ENCODE measurements at places on chromosomes 2 and 18.
A peak's percentile ranks its signal among the peaks of the same experiment; 100 is the strongest.

DNA sequence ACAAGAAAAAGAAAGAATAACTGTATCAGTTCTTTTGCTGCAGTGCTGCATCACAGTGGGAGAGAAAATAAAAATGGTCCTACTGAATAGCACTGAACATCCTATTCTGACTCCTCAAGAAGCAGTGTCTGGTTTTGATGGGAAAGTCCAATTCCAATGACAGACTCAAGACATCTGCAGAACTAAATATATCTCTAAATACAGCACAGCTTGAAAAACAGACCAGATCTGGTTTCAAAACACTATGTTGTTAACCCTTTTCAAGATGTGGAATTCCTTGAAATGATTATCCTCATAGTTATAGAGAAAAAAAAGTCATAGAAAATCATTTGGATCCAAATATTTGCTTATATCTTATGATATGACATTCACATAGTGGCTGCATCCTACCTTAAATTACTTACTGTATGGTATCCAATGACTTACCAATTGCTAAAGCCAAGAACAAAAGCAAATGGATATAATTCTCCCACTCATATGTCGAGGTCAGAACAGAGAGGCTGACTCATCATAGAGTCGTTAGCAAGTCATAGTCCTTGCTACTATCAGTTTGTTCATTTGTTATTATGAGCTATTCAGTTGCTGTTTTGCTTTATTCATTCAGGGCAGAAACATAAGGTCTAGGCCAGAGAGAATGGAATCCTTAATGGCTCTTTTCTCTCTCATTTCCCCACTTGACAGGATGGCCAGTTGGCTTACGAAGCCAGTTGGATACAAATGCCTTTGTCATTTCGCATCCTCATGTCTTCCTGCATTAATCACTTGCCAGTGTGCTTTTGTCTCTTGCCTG, 62.5 kb upstream of the ACVR2A start:
- no peak for DNase-seq

DNA sequence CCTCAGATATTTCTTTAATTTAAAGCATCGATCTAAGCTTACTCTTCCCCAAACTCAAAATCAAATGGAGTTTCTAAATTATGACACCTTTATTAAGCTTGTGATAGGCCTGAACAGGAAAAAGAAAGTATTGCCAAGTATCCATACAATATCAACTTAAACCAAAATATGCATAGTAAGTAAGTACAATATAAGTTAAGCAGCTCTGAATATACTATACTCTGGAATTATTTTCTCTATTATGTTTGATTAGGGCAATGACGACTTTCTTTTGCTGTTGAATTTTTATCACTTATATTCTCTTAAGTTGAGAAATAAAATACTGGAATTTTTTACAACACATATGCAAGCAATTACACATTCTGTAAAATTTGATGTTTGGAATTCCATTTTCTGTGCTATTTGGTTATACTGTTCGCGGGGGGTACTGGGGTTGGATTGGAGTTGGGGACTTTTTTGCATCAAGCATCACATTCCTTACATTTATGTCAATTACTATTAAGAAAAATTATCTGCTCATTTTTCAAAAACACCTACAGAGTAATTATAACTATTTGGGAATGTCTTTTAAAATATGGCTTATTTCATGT, 2.2 kb downstream of the COL5A2 start:
- no peak for DNase-seq

GRCh38 chr2:118221536-118222272, 133.4 kb downstream of the INSIG2 start:
- peak; percentile 16 for DNase-seq

- no peak for DNase-seq
Measured at GRCh38 chr2:237282568-237283128, 131.3 kb downstream of the COL6A3 start.

DNA sequence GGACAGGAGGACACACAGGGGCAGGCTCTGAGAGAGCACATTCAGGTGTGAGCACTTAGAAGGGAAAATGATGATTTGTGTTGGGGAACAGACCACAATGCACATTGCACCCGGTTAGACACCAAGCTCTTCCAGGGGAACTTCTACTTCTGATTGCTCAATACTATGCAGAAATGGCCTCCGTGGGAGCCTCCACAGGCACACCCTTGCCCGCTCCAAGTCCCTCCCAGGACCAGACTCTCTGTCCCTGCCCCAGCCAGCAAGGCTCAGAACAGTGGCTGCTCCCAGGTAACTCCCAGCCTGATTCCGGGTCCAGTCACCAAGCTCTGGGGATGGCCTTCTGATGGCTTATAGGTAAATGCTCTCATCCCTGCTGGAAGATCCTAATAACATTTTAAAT, 56.2 kb downstream of the BCL2L11 start:
- DNase-seq = no peak

DNA sequence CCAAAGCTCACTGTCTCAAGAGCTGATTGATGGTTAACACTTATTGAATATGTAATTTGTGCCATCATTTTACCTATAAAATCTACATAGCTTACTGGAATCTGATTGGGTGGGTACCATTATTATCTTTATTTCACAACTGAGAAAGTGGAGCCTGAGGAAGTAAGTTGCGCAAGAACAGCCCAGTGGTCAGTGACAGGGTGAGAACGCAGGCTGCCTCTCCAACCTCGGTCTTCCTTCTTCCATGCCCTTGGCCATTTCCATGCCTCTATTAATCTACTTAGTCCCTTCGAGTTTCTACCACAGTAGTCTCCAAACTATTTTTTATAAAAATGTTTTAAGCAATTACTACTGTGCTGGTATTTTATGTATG, 390.9 kb upstream of the VWC2L start:
- DNase-seq = no peak

DNA sequence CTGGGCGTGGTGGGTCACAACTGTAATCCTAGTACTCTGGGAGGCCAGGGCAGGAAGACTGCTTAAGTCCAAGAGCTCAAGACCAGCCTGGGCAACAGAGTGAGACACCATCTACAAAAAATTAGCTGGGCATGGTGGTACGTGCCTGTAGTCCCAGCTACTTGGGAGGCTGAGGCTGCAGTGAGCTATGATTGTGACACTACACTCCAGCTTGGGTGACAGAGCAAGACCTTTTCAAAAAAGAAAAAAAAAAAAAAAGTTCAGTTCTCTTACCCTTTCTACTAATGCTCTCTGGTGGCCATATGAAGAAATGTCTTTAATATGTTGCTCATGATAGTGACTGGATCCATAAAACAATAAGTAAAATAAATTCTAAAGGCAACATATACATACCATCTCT, 14.9 kb downstream of the TYW5 start:
- DNase-seq = no peak

Measured in NCI-H1092 (cell line).